ENCODE measurements at places on chromosomes 2 and 18.

- peak; percentile 7 for DNase-seq
These were observed 31.7 kb downstream of the IL37 start for GRCh38 chr2:112942654-112943002.

DNA sequence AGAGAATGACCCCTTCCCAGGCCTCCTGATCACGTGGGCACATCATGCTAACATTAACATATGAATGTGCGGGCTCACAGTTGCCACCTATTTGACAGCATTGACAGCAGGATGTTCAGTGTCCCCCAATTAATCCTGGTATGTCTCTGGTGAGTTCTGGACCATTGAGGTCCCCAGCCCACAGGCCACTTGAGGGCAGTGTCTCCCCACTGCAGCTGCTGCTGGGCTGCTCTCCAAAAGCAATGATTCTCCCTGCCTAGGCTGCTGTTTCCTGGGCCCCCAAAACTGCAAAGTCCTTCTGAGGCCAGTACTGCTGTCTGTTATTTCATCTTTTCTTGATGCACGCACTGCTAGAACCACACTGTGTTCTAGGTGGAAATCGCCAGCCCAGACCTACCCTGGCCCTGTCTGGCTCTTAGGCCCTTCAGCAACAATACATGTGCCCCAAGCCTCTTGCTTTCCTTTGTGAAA is 52.7 kb upstream of the MAPK4 start:
- DNase-seq: peak; percentile 82

DNA sequence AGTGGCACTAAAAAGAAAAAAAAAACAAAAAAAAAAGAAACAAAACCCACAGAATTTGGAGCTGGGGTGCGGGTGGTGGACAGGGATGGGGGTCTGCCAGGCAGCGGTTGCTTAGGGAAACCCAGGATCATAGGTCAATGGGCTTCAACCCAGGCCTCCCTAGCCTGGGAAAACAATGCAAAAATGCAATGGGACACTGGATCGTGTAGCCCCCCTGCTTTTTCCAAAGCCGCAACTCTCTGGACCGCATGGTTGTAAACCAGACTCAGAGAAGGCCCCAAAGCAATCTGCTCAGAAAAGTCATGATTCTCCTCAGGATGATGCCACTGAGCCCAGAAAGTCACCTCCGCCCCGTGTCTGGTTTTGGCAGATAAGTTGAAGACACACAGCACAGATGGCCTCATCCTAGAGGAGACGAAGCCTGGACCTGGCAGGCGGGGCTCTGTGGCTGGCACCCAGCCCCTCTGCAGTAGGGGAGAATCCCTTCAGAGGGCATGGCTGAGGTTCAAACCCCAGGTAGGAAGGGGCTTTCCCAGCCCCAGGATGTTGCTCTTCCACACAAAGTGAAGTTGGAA is 5.1 kb downstream of the DLX2 start:
- peak; percentile 30 for DNase-seq

DNA sequence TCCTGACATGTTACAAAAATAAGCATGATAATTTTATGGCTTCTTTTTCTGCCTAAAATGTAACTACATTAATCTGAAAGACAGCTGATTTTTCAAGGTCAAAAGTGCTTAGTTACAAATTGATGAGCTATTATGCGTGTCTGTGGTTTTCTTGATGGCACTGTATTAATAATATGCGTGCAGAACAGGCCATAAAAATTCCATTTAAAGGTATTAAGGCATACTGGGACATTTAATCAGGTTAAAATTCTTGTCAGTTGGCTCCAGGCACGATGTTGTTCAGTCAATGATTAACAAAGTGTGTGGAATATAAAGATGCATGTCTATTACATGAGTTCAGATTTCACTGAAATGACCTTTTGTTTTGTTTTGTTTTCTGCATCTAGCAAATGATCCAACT is 420.1 kb upstream of the ZNF804A start:
- DNase-seq: no peak

DNA sequence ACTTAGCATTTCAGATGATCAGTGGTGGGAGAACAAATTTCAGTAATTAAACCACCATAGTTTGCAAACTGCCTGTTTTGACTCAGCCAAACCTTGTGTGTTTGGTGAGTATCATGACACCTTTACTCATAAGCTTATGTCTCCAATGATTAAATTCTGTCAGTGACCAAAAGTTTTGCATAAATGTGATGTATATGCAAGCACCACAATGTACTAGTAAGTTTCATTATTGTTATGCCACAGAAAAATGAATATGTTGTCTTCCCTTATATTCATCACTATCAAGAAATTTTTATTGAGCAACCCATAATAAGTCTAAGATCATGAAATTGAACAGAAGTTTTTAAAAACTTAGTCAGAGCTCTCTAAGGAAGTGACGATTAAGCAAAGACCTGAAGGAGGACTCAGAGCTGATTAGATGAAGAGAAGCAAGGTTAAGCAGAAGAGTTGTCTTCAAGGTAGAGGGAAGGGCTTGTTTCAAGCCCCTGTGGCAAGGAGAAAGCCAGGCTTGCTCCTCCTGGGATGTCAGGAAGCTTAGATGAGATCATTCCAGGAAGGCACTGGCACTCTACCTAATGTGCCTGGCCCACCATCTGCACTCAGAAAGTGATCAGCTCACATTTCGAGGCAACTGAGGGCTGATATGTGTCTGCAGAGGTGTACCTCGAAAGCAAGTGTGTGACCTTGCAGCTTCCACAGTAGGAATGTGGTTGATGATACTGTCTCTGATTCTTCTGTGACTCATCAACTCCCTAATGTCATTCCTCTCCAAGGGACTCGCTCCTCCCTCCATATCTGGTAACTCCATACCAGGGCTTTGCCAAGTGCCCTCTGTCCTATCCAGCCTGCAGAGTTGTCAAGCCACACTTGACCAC is 54.7 kb downstream of the KCTD18 start:
- DNase-seq: no peak

DNA sequence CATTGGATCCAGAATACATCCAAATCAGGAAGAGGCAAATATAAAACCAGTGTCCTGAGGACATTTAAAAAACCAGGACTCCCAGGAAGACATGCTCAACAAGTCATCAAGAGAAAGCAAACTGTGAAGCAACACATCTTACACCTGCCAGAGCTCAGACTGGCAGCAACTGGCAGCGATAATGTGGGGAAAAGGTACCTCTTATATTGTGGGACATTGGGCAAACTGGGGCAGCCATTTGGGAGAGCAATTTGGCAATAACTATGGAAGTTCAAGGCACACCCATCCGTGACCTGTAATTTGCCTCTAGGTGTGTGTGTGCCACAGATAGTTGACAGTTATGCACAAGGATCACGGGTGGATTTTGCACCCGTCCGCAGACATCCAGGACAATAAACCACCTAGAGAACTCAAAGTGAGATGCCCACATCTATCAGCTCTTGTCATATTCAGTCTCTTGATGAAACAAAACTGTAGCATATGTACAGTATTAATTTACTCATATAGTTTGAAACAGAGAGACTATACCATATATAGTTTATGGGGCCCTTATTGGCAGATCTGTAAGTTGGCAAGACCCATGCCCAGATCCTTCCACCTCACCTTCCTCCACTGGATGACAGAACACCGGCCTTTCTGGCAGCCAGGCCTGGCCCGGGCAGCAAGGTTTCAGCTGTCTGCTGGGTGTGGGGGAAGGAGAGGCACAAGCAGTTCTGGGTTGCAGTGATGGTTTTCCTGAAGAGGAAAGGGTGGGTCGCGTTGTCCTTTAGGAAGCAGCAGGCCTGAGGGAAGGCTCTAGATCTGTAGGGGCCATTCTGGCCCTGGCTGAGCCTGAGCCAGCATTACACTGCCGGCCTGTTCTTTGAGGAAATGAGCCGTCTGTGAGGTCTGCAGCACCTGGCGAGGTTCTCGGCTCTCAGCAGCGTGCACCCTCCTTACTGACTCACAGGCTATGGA is 18.8 kb downstream of the HJURP start:
- DNase-seq: no peak

- no peak for DNase-seq
These were observed 12.7 kb downstream of the DGUOK start for GRCh38 chr2:73939419-73939818.

DNA sequence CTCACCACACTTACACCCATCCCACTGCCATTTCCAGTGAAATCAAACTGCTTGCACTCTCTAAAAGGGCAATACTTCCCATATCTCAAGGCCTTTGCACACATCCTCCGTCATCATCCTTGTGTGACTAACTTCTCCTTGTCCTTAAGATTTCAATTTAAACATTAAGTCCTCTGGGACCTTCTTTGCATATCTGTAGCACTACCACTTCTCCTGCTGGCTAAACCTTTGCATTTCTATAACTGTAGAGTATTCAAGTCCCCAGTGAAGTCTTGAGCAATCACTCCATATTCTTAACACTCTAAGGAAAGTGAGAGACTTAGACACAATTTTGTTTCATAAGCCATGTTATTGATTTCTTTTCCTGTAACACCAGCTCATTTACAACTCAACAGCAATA is 136.8 kb upstream of the EPHA4 start:
- no peak for DNase-seq

Measured in NCI-H146 (cell line).